ENCODE measurements at places on chromosomes 2 and 18. TPM values are rescaled to one million over a fixed set of nuclear protein-coding genes. Genes with fewer than 3 reads are reported as not detected.

DNA sequence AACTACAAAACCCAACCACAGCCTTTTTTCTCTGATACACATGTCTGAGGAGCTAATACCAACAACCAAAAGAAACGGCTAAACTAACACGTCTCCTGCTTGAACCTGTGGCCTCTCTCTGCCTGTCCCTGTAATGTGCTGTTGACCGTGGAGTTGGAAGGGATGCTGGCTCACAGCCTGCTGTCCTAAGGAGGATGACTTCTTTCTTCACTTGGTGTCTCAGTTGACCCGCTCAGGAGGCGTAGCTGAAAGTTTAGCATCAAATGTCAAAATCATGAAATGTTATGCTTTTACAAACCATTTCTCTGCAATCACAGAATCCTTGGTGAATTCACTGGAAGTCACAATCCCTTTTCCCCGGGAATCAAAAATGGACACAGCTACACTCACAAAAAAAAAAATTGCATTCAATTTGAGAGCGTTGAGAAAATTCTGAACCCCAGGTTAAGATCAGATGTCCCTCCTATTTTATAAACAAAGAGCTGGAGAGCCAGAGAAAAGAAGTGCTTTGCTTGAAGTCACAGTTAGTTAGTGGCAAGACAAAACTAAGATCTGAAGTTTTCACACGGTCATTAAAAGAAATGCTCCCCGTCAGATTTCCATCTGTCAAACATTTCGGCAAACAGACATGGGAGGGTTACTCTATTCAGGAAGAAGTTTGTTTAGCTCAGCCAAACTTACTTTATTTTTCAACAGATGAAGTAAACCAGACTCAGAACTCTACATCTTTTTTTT is 74.3 kb downstream of the IRS1 start:
- DNase-seq: no peak

PCARE gene
- total RNA-seq: not detected

DNA sequence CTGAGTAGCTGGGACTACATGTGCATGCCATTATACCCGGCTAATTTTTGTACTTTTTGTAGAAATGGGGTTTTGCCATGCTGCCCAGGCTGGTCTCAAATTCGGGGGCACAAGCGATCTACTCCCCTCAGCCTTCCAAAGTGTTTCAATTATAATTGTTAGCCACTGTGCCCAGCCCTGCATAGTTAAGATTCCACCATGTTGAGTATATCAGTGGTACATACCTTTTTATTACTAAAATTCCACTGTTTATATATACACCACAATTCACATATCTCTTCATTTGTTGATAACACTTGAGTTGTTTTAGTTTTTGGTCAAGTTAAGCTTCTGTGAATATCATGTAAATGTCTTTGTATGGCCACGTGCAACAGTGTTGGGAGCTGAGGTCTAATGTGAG is 12.8 kb upstream of the FMNL2 start:
- no peak for DNase-seq

- no peak for DNase-seq
Measured at GRCh38 chr2:167860082-167860481, 387.3 kb downstream of the STK39 start.

- DNase-seq: peak; percentile 75
Measured at GRCh38 chr2:159124441-159124911, 156.0 kb downstream of the TANC1 start.

DNA sequence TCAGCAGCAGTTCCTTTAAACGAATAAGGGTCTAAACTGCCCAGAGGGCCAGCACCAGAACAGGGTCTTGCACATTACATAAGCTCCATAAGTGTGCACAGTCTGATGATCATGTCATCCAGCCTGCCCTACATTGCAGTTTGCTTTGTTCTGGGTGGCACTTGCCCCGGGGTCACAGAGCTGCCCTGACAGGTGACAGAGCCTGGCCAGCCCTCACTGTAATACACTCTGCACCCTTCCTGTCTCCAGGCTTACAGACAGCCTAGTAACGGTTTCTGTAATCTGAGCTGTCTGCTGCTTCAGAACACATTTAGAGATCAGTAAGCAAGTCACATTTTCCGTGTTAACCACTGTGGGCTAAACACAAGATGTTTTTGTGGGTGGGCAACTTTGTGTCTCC is 213.3 kb downstream of the FAM210A start:
- no peak for DNase-seq

- no peak for DNase-seq
Measured at GRCh38 chr18:10421859-10422258, 32.6 kb upstream of the APCDD1 start.

GRCh38 chr18:27793013-27793785 is 383.7 kb downstream of the CDH2 start:
- DNase-seq: no peak

DNA sequence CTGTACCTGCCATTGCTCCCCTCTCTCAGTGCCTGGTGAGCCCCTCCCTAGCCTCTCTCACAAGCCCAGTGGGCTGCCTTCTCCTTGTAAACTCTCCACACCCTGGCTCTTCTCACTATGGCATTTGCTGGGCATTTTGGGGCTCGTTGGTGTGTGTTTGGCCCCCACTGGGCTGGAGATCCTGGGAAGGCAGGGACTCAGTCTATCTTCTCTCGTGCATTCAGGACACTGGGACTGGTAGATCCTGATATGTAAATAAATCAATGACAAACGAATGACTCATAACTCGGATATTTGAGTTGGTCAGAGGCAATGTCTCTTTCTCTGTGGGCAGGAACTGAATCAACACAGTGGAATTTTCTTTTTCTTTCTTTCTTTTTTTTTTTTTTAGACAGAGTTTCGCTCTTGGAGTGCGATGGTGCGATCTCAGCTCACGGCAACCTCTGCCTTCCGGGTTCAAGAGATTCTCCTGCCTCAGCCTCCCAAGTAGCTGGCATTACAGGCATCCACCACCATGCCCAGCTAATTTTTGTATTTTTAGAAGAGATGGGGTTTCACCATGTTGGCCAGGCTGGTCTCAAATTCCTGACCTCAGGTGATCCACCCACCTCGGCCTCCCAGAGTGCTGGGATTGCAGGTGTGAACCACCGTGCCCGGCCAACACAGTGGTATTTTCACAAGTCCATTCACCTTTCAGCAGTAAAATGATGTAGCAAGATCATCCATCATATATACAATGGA is 144.6 kb upstream of the SPRED2 start:
- peak; percentile 96 for DNase-seq

BOK gene
- 39.3 TPM for total RNA-seq

- DNase-seq: no peak
Measured at GRCh38 chr18:35042389-35043071, 1.3 kb downstream of the MAPRE2 start.

ZNF892 gene
- total RNA-seq: not detected

DNA sequence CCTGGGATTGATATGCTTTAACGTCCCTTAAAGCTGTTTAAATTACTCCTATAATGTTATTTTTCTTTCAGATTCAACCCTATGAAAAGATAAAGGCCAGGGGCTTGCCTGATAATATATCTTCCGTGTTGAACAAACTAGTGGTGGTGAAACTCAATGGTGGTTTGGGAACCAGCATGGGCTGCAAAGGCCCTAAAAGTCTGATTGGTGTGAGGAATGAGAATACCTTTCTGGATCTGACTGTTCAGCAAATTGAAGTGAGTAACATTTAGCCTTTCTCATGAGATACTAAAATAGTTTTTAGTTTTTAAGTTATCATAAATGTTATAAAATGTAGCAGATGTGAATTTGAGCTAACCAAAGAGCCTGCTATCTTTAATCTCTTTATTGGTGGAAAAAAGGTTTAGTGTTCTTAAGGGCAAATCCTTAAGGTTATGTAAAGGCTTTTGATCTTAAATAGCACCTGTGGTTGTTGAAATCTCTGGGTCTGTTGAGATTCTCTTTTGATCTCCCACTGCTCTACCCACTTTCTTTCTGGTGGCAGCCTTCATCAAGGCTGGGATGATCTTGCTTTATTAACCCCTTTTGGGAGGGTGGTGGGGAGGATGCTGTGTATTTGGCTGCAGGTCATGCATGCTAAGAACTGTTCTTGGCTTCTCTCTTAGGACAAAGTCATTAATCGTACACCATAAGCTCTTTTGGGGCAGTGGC is 40.9 kb downstream of the UGP2 start:
- DNase-seq: no peak

- DNase-seq: no peak
Measured at GRCh38 chr2:101771227-101771902, 73.9 kb downstream of the MAP4K4 start.

MYOM1 gene
- total RNA-seq: 0.07 TPM

PFN4 gene
- total RNA-seq: 0.44 TPM

DNA sequence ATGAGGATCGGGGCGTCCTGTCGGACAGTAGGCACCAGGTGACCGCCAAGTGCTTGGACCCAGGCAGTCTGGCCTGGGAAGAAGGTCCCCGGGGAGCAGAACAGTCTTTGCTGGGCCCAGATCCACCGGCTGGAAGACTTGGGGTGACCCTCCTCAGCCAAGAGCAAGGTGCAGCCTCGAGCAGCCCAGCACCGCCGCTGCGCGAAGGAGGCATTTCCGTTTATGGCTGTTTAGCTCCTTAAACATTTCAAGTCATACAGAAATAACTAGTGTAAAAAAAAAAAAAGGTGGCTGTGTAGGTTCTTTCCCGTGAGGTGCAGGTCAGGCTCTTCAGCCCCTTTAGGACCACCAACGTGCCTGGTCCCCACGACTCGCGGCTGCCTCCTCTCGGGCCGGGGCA is 370.2 kb downstream of the CMPK2 start:
- no peak for DNase-seq

CTIF gene
- total RNA-seq: 5.8 TPM

- DNase-seq: peak; percentile 82
Measured at GRCh38 chr18:54983041-54983686, 23.9 kb upstream of the CCDC68 start.

DNA sequence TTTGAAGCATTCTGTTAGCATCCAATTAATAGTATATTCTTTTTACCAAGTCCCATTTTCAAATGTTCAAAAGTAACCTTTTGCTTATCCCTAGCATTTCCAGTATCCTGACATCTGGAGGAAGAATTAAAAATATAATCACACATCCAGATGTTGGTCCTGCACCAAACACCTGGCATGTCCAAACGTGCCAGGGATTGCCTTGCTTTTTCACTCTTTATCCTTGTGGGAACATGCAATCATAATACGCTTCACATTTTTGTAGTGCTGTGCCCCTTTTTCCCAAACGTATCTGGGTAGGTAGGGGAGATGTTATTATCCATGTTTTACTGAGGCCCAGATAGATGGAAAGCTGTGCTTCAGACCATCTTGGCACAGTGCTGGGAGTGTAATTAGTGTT is 133.0 kb downstream of the TPGS2 start:
- DNase-seq: no peak

AOX1 gene
- total RNA-seq: 54.9 TPM

GAL3ST2 gene
- not detected for total RNA-seq

GRCh38 chr2:69979902-69980807 is 18.7 kb upstream of the ASPRV1 start:
- peak; percentile 11 for DNase-seq

- no peak for DNase-seq
Measured at GRCh38 chr2:134952608-134953007, 34.0 kb downstream of the CCNT2 start.

GRCh38 chr18:62846313-62846712 is 131.0 kb downstream of the PHLPP1 start:
- no peak for DNase-seq

- DNase-seq: no peak
Measured at GRCh38 chr2:197883354-197884032, 79.1 kb downstream of the PLCL1 start.

DNA sequence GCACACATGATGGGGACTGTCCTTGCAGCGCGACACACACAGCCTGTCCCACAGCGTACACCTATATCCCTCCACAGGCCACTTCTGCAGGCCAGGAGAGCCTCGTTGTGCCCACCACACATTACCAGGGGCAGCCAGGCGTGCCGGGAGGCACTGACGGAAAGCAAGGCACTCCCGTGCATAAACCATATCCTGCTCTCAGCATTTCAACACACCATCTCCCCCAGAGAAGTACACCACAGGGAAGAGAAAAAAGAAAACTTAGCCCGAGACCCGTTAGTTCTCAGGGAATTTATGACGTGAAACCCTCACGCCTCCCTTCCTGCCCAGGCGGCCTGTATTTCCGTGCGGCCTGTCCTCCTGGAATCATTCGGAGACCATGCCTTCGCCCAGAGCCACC is 24.6 kb upstream of the SALL3 start:
- DNase-seq: no peak

MAP3K19 gene
- not detected for total RNA-seq

GRCh38 chr2:232444409-232445148 is 11.4 kb upstream of the ALPI start:
- DNase-seq: peak; percentile 80

REG3A gene
- total RNA-seq: not detected

MSH2 gene
- total RNA-seq: 70.7 TPM

CYP27C1 gene
- 0.36 TPM for total RNA-seq

DNA sequence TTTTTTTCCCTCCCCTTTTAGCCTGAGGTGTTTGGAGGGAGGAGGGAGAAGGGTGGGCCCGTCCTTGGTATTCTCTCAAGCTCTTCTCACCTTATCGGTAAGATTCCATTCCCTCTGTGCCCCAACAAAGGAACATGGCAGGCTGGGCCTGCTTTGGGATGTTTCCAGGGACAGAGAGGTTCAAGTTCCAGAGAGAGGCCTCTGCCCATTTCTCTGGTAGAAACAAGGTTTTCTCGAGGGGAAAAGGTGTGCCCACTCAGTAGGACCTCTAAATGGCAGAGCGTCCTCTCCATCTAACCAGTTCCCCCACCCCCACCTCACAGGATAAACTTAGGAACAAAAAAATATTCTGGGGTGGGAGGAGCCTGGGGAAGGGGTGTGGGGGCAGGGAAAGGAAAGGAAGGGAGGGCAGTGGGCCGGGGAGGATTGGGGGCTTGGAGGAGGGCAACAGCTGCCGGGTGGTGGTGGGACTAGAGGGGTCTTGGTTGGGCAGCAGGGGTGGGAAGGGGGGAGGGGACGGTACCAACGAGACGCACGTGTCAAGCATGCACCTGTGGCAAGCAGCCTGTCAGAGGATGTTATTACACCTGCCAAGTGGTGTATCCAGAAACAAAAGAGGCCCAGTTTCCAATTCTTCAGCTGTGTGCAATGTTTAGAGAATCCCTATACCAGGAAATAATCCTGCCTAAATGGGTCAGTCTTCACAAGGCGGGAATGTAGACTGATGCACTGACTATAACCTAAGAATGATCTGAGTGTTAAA is 2.1 kb downstream of the PCBP1 start:
- peak; percentile 23 for DNase-seq

GRCh38 chr18:51461956-51462355 is 264.5 kb upstream of the MEX3C start:
- DNase-seq: no peak

Data from PC-3 (cell line).